Sciatic nerve (tissue), 2 donors: ENCODE measurements at places on chromosomes 7 and 10.

- DNase-seq = no peak
Measured at GRCh38 chr7:131624536-131624935, 68.1 kb upstream of the PODXL start.

- no peak for DNase-seq
Measured at GRCh38 chr7:96689414-96689813, 20.2 kb downstream of the SEM1 start.

- peak; percentile 75 for DNase-seq
Measured at GRCh38 chr10:44385696-44386441, 972 bp upstream of the CXCL12 start.

GRCh38 chr10:61391281-61391680 is 61.9 kb downstream of the TMEM26 start:
- no peak for DNase-seq

DNA sequence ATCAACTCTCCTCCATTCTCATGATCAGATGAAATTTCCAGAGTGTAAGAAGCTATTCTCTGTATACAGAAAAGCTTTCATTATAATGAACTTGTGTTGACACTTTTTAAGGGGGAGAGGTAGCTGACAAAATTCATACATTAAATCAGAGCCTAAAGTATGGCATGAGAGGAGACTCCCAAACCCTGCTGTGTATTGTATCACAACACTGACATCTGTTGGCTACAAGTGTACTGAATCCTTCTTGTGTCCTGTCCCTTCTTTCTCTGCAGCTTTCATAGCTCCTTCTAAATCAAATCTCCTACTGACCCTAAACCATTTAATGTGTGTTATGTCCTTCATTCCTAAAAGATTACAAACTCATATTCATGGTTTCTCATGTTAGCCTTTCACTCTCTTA is 70.9 kb downstream of the GCC1 start:
- DNase-seq = no peak

GRCh38 chr10:16967866-16968415 is 150.7 kb upstream of the RSU1 start:
- no peak for DNase-seq

GRCh38 chr10:77587416-77587790 is 50.2 kb downstream of the KCNMA1 start:
- DNase-seq = no peak

DNA sequence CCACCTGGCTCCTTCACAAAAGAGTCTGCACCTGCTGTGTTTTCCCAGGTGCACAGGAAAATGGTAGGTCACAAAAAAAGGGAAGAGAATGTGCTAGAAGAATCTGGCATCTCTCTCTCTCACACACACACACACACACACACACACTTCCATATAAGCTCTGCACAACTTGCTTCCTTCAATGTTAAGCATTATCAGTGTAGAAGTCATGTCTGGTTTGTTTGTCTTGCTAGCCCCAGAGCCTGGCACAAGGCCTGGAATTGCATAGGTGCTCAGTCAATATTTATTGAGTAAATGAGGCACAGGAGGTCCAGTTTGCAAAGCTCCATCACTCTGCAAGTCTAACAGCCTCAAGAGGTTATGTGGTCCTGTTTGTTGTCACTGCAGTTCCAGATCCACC is 867.3 kb upstream of the AUTS2 start:
- DNase-seq = no peak

- no peak for DNase-seq
Measured at GRCh38 chr10:98664329-98665042, 217.8 kb upstream of the HPS1 start.

DNA sequence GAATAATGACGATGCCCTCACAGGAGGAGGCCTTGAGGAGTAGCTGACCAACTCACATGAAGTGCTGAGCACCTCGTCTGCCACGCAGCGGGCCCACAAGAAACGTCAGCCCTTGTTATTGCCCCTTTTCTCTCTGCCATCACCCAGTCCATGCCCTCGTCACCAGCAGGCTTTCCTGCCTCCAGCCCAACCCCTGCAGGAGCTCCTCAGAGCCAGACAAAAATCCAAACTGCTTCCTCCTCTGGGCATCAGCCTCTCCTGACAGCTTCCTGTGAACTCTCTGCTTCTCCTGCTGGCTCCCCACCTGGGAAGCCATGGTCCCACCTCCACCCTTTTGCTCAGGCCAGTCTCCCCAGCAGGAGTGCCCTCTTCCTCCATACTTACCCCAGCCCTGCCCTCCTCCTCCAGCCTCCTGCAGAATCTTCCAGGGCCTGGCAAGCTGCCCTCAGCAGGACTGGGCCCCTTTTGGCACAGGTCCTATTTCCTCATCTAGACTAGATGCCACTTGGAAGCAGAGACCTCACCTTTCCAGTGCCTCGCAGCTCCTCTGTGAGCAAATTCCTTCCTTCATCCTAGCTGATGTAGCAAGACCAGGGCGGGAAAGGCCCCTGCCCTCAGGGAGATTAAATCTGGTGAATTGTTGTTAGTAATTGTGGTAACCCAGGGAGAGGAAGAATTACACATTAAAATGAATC is 115.1 kb downstream of the C10orf105 start:
- no peak for DNase-seq

GRCh38 chr10:9615189-9615588 is 1402.5 kb upstream of the CELF2 start:
- no peak for DNase-seq

DNA sequence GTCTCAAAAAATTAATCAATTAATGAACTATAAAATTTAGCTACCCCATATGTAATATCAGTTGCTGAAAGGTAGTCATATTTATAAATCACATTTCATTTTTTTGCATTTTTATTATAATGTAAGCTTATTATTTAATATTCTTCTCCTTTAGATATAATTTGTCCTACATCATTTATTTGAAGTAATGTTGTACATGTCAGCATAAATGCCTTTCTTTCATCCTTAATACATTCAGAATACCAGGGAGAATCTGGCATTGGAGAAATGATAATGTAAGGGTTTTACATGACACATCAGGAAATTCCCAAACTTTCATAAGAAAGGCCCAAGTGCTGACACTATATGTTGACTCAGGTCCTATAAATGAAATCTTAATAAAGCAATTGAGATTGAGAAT is 742.1 kb downstream of the CNTNAP2 start:
- no peak for DNase-seq

- no peak for DNase-seq
Measured at GRCh38 chr10:96460316-96460715, 53.4 kb downstream of the TLL2 start.

GRCh38 chr10:71136036-71136721 is 76.2 kb upstream of the UNC5B start:
- DNase-seq = no peak

- DNase-seq = no peak
Measured at GRCh38 chr10:93039110-93039509, 21.5 kb upstream of the CYP26C1 start.

DNA sequence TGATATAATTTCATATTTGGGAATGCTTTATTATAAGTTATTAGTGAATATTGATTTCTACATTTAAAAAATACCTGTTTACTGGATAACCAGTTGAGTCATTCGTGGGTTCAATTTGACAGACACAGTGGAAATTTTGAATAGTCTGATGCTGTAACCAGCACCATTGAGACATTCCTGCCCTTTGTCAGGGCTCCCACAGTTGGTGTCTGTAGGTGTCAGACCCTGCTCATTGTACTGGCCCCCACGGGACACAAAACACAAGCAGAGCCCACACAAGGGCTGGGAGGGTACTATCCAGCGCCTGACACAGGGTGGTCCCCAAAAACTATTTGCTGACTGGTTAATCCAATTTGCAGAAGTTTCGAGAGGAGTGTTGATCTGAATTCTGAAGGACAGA is 35.9 kb downstream of the EEPD1 start:
- no peak for DNase-seq

DNA sequence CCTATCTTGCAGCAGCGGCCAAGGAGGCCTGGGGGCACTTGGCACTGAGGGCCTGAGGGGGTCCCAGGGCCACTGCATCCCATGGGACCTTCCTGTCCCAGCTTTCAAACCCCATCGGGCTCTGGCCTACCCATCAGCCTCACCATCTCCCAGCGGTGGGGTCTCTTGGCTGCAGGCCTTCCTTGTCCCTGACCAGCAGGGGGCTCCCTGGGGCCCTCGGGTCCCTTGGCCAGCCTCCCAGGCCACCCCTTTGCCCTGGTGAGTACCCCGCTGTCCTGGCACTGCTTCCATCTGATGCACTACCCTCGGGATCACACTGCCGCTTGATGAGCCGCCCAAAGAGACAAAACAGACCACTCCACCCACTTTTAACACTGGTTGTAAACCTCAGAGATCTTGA is 43.5 kb downstream of the YKT6 start:
- no peak for DNase-seq
